ENCODE measurements at places on chromosomes 3 and 15.

- DNase-seq, result no peak
Measured at GRCh38 chr15:48062148-48062872, 58.5 kb upstream of the SLC24A5 start.

GRCh38 chr3:178732824-178733223 lies 196.6 kb downstream of the KCNMB2 start:
- DNase-seq, result no peak

GRCh38 chr3:14565868-14566588 lies 25.9 kb upstream of the GRIP2 start:
- DNase-seq, result no peak

DNA sequence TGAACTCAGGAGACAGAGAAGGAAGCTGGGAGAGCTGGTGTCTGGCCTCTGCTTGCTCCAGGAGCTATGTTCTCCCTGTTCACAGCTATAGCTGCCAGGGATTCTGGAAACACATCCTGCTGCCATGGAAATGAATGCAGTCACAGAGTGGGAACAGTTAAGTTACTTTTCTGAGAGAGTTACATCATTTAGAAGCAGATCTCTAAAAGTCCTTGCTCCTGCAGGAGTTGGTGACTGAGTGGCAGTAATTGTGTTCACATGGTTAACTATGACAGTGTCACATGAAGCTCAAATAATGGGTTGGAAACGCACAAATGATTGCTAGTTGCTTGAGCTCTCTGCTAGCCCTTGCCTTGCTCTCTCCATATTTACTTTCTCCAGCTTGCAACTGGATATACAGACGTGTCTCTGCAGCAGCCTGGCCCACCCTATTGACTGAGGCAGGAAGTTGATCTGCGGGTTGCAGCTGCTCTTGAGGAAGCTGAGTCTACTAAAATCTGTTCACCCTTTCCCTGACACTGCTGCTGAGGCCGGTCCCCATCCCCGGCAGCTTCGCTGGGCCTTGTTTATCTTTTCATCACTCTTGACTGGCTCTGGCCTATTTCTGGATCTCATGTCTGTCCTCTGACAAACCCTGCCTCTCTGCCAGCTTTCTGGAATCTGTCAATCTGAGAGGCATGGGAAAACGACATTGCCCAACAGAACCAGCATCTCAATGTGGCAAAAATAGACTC lies 16.7 kb upstream of the ISLR start:
- DNase-seq, result no peak

DNA sequence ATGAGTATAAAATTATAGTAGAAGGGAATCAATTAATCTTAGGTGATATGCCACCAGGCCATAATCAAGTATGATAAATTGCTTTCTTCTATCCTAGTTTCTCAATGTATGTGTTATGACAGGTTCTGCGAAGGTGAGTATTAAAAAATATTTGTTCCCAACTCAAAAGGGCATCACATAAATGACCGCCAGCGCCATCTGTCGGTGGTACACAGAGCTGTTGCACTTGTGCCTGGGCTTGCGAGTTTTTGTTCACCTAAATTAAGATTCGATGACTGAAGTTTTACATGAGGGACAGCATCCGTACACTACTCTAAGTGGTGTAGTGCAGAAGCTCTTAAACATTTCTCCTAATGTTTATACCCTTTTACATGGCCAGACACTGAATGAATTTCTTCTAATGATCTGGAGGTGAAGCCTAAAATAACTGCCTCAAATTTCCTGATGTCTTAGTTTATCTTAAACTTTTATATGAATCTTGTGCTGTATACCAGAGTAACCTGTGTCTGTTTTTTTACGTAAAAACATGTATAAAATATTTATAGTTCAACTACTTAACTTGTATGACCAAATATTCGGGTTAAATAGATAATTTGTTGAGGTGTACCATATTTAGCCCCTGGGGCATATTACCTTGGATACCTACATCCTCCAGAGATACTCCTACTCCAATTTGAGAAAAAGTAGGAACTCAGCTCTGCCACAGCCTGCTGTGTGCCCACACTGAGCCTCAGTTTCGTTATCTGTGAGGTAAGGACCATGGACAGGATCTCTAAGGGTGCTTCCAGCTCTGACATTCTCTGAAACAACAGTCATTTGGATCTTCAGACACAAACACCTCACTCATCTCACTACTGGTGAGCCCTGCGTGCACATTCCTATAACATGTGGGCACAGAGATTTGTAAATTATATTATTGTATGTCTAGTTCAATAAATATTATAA lies 365.6 kb downstream of the MAGI1 start:
- peak; percentile 4 for DNase-seq

DNA sequence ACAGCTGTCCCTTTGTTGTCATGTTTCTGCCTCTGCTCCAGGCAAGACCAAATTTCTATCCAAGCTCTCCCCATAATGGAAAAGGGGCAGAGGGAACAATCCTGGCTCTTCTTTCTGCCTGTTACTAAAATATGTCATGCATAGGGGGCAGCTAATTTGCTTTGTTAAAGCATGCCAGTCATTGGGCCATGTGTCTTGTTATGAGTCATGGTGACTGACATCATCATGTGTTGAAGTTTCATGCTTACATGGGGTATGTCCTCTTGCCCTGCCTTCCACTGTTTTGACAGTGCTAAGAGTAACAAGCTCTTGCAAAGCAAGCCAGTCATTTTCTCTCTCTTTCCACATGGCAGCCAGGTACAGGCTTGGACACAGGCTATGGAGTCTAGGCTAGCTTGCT lies 268.9 kb downstream of the GABRB3 start:
- DNase-seq, result no peak

DNA sequence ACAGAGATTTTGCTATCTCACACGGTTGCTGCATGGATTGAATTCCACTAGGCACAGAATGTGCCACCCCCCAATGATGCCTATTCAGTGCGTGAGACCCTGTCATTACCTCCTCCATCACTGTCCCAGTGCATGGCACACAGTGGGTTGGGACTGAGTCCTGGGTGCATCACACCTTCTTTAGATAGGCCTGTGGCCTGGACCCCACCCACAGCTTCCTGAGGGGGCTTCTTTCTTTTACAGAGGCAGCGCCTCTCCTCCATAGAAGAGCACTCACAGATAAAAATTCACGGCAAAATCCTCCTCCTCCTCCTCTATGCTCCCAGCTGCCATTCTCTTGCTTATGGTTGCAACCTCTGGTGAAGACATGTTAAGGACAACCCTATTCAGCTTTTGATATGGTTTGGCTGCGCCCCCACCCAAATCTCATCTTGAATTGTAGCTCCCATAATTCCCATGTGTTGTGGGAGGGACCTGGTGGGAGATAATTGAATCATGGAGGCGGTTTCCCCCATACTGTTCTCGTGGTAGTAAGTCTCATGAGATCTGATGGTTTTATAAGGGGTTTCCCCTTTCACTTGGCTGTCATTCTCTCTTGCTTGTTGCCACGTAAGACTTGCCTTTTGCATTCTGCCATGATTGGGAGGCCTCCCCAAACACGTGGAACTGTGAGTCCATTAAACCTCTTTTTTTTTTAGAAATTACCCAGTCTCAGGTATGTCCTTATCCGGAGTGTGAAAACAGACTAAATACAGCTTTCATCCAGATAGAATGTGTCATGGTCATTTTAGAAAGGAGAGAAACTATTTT lies 147.6 kb downstream of the KLF13 start:
- DNase-seq, result peak; percentile 37

GRCh38 chr15:92600856-92601255 lies 54.7 kb downstream of the FAM174B start:
- no peak for DNase-seq

DNA sequence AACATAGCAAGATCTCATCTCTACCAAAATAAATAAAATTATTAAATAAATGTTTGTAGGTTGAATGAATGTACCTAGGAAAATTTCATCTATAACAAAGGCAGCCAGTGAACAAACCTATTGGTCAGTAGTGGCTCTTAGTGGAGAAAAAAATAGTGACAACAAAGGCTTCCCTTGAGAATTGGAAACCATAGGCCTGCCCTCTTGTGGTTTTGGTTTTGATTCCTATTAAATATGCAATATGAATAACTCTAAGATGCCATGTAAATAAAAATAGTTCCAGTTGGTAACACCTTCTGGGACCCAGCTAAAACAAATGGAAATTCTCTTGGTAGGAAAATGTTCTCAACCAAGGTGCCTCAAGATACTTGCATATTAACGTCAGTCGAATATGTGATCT lies 145.7 kb upstream of the BFSP2 start:
- DNase-seq, result no peak

- DNase-seq, result no peak
Measured at GRCh38 chr15:71822890-71823630, 12.7 kb downstream of the NR2E3 start.

DNA sequence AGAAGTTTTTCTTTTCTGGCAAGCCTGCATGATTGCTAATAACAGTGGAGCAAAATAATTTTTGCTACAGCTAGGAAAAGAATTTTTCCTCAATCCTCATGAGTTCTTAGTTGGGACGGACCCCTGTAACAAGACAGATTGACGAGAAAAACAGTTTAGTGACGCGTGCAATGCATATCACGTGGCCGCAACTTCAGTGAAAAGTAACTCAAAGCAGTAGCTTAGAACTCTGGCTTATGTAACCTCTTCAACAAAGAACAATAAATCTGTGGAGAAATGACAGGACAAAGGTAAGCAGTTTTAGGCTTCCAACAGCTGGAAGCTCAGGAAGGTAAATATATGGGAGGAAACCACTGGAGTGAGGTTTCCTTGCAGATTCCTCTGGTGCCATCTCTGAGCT lies 19.7 kb downstream of the FAM107A start:
- no peak for DNase-seq

DNA sequence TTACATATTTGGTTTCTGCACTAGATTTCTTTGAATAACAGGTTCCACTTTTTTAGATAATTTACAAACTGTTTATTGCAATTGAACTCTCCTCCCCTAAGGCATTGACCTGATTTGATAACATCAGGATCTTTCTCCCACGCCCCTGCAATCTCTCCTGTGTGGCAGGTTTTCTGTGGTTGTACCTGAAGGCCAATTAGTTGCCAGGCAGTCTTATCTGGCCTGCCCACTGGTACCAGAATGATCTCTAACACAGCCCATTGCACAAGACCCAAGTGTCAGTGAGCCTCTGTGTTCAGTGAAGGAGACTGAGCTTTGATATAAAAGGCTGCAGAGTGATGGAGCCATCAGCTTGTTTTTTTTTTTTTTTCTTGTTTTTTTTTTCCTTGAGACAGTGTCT lies 3.3 kb downstream of the ACAD9 start:
- DNase-seq, result no peak

GRCh38 chr3:85912980-85913379 lies 954.2 kb downstream of the CADM2 start:
- DNase-seq, result no peak

DNA sequence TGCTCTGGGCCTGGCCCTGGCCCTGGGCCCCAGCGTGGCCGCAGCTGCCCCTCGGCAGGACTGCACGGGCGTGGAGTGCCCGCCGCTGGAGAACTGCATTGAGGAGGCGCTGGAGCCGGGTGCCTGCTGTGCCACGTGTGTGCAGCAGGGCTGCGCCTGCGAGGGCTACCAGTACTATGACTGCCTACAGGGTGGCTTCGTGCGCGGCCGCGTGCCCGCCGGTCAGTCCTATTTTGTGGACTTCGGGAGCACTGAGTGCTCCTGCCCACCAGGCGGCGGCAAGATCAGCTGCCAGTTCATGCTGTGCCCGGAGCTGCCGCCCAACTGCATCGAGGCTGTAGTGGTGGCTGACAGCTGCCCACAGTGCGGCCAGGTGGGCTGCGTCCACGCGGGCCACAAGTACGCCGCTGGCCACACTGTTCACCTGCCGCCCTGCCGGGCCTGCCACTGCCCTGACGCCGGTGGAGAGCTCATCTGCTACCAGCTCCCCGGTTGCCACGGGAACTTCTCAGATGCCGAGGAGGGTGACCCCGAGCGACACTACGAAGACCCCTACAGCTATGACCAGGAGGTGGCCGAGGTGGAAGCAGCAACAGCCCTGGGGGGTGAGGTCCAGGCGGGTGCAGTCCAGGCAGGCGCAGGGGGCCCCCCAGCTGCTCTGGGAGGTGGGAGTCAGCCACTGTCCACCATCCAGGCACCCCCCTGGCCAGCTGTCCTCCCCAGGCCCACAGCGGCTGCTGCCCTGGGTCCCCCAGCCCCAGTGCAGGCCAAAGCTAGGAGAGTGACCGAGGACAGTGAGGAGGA lies 21.7 kb downstream of the FBLN2 start:
- DNase-seq, result no peak

DNA sequence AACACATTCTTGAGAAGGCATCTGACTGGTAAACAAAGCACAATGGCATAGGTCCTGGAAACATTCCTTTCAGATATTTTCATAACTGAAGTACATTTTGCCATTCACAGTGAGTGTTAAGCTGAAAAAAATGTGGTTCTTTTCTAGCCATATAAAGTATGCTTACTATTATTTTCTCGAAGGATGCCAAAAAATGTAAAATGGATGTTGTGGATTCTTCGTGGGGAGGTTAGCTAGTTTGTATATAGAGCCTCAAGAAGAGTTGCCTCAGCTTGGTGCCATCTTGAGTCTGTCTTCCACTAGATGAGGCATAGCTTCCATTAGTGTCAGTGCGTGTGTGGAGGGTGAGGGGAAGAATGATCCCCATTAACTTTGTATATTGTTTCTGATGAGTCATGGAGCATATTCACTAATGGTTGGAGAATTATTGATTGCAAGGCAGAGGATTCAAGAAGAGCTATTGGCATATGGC lies 4.1 kb downstream of the MBNL1 start:
- DNase-seq, result peak; percentile 46

- no peak for DNase-seq
Measured at GRCh38 chr3:108393128-108393900, 97.0 kb downstream of the HHLA2 start.

Data from activated T-cell treated with anti-CD3 and anti-CD28 coated beads, Interleukin-2, amount 50 U/mL, for 72 hours (primary cell).